Stimulated activated CD4-positive, alpha-beta T cell treated with anti-CD3 and anti-CD28 coated beads, Interleukin-4, amount 100 ng/mL, for 1 hour (primary cell): ENCODE measurements at places on chromosomes 7 and 10.
A peak's percentile ranks its signal among the peaks of the same experiment; 100 is the strongest.

- DNase-seq = no peak
Measured at GRCh38 chr7:136911344-136911743, 42.9 kb downstream of the CHRM2 start.

DNA sequence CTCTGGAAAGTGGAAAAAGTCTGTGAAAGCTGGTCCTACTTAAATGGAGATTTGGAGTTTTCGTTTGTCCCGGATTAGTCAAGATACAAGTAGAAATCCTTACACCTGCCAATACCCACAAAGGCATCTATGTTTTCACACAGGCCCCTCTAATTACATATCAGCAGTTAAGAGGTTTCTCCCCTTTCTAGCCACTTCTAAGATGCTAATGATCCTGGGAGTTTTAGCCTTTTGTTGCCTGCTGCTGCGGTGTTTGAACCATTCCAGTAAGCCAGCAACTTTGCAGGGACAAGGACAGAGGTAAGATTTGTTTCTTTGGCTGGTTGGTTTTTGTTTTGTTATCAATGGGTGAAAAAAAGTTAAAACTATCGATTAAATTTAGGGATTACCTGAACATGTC lies 5.8 kb upstream of the C1QL3 start:
- no peak for DNase-seq

DNA sequence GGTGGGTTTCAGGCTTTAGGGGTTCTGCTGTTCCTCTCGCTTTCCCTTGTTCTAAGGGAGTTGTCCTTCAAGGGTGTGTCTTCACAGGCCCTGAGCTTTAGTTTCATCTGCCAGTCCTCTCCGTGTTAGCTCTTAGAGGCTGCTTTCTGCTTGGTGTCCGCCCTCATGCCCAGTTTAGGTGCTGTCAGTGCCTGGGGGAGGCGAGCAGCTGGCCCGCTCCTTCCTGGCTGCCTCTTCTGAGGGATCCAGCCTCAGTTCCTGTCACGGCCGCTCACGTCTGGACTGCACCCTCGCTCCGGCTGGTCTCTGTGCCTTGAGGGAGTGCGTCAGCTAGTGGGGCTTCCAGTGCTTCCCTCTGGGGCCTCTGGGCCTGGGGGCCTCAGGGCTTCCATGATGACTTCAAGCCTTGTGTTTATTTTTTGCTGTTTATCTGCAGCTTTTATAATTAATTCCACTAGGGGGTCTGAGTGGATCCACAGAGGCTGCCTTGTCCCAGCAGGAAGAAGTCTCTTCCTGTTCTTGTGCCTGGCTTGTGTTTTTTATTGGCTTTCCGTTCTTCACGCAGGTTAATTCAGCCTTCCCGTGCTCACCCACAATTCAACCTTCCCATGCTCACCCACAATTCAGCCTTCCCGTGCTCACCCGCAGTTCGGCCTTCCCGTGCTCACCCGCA lies 33.0 kb downstream of the WDR37 start:
- DNase-seq = no peak

DNA sequence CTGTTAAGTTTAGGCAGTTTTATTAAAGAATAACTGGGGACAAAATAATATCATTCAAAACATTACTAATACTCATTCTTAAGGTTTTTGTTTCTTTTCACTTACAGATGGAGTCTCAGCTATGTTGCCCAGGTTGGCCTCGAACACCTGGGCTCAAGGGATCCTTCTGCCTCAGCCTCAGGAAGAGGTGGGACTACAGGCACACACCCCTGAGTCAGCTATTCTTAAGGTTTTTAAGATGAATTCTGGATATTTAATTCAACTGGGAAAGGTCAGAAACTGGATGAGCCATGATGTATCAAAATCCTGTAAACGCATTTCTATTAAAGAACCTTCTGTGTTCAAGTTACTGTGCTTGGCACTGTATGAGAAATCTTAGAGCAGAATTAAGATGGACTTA lies 3.5 kb downstream of the OAT start:
- no peak for DNase-seq

GRCh38 chr10:62632071-62632809 lies 172.3 kb upstream of the ADO start:
- DNase-seq = no peak

GRCh38 chr7:20032741-20033140 lies 184.4 kb downstream of the MACC1 start:
- no peak for DNase-seq

DNA sequence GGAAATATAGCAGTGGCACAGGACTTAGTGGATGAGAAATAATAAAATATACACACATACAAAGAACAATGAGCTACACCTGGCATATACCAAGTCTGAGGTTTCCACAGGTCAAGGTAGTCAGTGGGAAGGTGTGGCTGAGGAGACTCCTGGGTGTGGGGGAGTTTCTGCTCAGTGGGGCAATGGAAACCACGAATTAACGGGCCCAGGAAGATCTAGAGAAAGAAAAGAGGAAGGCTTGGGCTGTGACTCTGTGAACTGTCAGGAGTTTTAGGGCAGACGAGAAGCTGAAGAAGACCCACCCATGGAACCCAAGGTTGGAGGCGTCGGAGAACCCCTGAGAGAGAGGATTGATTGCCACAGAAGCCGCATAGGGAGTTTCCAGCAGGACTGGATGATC lies 196.5 kb downstream of the HERPUD2 start:
- DNase-seq = no peak

DNA sequence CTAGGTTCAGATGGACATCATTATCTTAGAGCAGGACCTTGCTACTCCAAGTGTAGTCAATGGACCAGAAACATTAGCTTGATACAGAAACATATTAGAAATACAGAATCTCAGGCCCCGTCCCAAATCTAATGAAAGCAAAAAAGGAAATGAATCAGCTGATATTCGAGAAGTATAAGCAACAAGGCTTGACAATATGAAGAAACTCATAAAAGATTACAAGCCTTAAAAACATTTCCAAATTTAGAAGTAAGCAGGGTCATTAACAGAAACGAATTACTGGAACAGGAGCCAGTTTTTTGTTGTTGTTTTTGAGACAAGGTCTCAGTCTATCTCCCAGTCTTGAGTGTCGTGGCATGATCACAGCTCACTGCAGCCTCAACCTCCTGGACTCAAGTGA lies 40.5 kb upstream of the GSAP start:
- no peak for DNase-seq

DNA sequence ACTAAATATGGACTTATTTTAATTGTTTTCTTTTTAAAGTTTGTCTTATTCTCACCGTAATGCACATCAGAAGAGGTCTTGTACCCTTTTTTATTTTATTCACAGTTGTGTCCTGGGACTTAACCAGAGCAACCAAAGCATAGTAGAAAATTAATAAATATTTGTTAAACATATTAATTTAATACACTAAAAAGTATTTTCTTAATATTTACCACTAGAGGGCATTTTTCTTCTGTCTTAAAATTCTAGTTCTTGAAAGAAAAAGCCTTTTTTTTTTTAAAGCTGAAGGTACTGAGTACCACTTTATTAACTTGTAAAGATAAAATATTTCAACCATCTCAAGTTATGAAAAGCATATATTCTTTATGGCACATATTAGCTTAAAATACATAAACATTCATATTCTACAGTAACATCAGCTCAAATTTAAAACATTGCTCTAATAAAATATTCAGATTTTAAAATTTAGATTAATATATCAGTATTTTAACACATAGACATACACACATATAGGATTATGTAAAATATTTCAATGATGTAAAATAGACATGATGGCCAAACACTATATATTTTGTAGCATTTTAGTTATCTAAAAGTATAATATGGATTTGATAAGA lies 260.4 kb downstream of the SEMA3A start:
- DNase-seq = no peak

DNA sequence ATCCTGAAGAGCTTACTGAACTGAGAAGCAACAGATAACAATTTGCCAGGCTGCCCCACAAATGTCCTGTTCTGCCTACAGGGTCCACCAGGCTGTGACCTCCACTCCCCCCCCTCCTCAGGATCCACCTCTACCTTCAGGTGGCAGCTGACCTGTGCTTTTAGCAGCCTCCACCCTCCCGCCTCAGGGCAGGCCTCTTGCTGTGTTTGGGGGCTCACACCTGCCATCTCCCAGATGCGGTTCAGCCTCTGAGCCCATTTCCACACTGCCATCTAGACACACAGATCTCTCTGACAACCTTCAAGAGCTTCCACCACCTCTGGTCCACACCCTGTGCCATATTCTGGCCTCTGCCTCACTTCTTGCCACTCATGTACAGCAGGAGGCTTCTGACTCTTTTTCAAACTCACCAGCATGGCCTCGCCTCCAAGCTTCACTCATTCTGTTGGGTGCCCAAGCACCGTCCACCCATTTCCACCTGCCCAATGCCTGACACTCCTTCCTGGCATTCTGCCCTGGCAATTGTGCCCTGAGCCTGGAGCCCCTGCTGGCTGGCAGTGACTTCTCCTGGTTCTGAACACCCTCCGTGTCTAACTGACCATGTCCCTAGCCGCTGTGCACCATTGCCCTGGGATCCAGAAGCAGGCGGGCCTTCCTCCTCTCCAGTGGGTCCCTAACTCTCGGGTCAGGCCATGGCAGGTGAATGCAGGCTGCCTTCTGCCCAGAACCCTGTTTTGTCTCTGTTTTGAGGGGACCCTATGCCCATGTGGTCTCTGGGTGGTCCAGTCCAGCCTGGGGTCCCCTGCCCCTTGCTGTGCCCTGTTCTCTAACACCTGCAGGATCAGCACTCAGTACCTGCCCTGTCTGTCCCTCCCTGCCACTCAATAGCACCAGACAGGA lies 18.5 kb downstream of the TMEM72 start:
- no peak for DNase-seq

GRCh38 chr10:117677890-117678500 lies 135.4 kb downstream of the EMX2 start:
- no peak for DNase-seq

GRCh38 chr7:147765301-147765700 lies 825.3 kb upstream of the C7orf33 start:
- no peak for DNase-seq

DNA sequence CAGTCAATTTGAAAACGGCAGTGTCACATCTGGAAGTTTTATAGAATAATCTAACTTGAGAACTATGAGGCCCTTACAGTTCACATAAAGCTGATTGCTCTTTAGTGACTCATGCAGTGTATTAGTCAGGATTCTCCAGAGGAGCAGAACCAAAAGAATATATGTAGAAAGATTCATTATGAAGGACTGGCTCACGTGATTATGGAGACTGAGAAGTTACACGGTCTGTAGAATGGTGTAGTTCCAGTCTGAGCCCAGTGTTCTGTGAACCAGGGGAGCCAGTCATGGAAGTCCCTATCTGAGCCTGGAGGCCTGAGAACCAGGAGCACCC lies 21.5 kb downstream of the RBM33 start:
- DNase-seq = no peak

GRCh38 chr7:143050931-143051330 lies 1.2 kb upstream of the OR6V1 start:
- no peak for DNase-seq

- DNase-seq = no peak
Measured at GRCh38 chr7:142012825-142013511, 17.3 kb downstream of the MGAM start.

GRCh38 chr7:150877536-150877935 lies 25.2 kb downstream of the AOC1 start:
- DNase-seq = no peak

DNA sequence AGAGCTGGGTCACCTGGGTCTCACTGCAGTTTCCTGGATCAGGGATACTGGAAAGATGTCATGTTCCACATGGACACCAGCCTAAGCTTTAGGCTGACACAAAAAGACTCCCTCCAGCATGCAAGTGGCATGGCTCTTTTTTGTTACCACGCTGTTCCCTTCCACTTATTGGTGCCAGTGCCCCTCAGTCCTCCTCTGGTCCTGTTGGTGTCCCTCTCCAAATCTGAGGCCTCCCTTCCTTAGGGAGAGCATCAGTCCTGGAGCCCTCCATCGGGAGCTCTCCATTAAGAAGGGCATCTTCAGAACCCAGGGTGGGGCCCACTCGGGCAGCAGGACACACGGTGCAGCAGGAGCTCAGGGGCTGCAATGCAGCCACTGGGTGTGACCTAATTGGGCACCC lies 76.1 kb upstream of the LRRC18 start:
- DNase-seq = no peak

- DNase-seq = no peak
Measured at GRCh38 chr7:135757719-135758411, 9.3 kb upstream of the FAM180A start.

GRCh38 chr7:5183155-5183554 lies 6.9 kb upstream of the WIPI2 start:
- no peak for DNase-seq

GRCh38 chr10:124596116-124596785 lies 134.6 kb downstream of the LHPP start:
- DNase-seq = no peak

GRCh38 chr7:69090936-69091335 lies 507.3 kb upstream of the AUTS2 start:
- no peak for DNase-seq

GRCh38 chr7:50462361-50462760 lies 12.2 kb upstream of the FIGNL1 start:
- no peak for DNase-seq

GRCh38 chr10:103492655-103493261 lies 747 bp upstream of the NEURL1 start:
- no peak for DNase-seq

GRCh38 chr7:155169498-155170065 lies 99.5 kb downstream of the HTR5A start:
- DNase-seq = no peak

- DNase-seq = no peak
Measured at GRCh38 chr7:90677486-90678404, 81.6 kb downstream of the CDK14 start.

- DNase-seq = no peak
Measured at GRCh38 chr10:74011770-74012169, 13.9 kb downstream of the VCL start.

GRCh38 chr7:113402005-113402404 lies 283.7 kb upstream of the SMIM30 start:
- DNase-seq = no peak

GRCh38 chr10:84743483-84743882 lies 415.1 kb downstream of the CCSER2 start:
- DNase-seq = no peak

- DNase-seq = no peak
Measured at GRCh38 chr7:102424787-102425218, 8.6 kb upstream of the ORAI2 start.

DNA sequence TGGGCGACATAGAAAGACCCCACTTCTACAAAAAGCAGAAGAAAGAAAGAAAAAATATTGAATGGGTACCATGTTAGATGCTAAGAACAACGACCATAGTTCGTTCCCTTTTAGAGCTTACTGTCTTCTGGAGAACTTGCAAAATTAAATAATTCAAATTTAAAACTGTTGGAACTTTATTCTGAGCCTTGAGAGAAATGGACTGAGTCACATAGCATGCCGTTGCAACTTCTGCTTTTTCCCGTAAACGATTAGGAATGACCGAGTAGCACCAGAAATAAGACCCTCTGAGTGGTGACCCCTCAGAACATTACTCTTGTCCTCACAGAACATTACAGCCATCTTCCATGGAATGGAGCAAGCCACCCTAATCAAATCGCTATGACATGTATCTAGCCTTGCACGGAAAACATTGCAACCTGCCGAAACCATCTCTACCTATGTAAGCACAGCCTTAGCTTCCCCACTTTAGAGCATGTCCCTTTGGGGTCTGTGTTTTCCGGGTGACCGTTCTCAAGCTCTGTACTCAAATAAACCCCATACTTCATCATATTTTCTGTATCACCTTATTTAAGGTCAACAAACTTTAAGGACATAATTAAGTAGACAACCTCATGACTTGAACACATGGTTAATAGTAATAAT lies 179.1 kb downstream of the PRKCQ start:
- no peak for DNase-seq

- DNase-seq = no peak
Measured at GRCh38 chr7:78562191-78562590, 763.6 kb downstream of the PHTF2 start.

- DNase-seq = no peak
Measured at GRCh38 chr10:64148607-64149006, 627.4 kb downstream of the REEP3 start.

GRCh38 chr7:130909161-130909836 lies 175.3 kb upstream of the KLF14 start:
- DNase-seq = peak; percentile 34
